ENCODE measurements at places on chromosomes 3 and 15. TPM values are rescaled to one million over a fixed set of nuclear protein-coding genes. Genes with fewer than 3 reads are reported as not detected.

DNA sequence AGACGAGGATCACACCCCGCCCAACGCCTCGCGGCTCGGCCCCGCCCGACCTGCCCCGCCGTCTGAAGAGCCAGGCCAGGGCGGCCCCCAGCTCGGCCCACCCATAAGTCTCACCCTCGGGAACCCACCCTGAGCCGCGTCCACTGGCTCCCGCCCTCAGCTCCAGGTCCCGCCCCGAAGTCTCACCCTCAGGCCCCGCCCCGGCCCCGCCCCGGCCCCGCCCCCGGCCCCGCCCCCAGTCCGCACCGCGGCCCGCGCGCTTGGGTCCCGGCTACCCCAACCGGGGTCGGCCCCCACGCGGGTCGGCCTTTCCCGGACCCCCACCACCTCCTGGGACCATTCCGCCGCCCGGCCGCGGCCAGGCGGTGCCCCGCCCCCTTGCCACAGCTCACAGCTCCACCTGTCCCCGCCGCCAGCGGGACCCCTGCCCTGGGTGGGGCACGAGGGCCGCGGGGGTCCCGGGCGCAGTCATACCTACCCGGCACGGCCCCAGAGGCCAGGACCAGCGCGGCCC lies 489 bp downstream of the CSPG5 start:
- H3K27me3 ChIP-seq, result no peaks in the 10 kb centered on the region
- no peak overlapping the region for H3K27ac ChIP-seq
- peak overlapping the region; percentile 72 for H3K4me3 ChIP-seq
- DNase-seq, result peak; percentile 67
- peaks cover 4% of the 10 kb centered on the region for H3K4me1 ChIP-seq

- H3K4me1 ChIP-seq, result no peaks in the 10 kb centered on the region
- H3K27ac ChIP-seq, result no peak overlapping the region
- H3K36me3 ChIP-seq, result no peaks in the 10 kb centered on the region
These were observed 107.0 kb upstream of the NSMCE3 start for GRCh38 chr15:29376590-29376989.

GRCh38 chr3:59565125-59565524 lies 515.3 kb upstream of the CFAP20DC start:
- no peaks in the 10 kb centered on the region for H3K4me1 ChIP-seq
- no peaks in the 10 kb centered on the region for H3K36me3 ChIP-seq
- H3K27ac ChIP-seq, result no peak overlapping the region
- no peak for DNase-seq
- H3K4me3 ChIP-seq, result no peak overlapping the region

Gene CLDN18
- 0.03 TPM for polyA plus RNA-seq

Gene GOLGA8N
- polyA plus RNA-seq, result 1.1 TPM

All from psoas muscle (tissue), 8 donors.